NCI-H345 (cell line): ENCODE measurements at places on chromosomes 2 and 18.

DNA sequence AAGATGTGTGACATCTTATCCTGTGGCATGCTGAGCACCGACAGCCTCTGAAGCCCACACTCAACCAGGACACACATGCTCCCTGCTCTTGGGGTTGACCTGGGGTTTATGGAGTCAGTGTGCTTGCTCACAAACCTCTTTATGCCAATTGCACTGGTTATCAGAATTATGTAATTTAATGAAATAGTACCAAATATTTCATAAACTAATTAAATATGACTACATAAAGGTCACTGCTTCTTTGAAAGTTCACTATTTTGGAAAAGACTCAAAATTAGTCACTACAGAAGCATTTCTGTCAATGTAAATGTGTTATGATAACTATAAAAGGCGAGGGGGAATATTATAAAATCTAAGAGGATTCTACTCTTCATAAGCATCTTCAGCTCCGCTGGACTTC lies 76.7 kb downstream of the FHOD3 start:
- no peak for DNase-seq

GRCh38 chr18:11268741-11269233 lies 119.4 kb upstream of the PIEZO2 start:
- no peak for DNase-seq

DNA sequence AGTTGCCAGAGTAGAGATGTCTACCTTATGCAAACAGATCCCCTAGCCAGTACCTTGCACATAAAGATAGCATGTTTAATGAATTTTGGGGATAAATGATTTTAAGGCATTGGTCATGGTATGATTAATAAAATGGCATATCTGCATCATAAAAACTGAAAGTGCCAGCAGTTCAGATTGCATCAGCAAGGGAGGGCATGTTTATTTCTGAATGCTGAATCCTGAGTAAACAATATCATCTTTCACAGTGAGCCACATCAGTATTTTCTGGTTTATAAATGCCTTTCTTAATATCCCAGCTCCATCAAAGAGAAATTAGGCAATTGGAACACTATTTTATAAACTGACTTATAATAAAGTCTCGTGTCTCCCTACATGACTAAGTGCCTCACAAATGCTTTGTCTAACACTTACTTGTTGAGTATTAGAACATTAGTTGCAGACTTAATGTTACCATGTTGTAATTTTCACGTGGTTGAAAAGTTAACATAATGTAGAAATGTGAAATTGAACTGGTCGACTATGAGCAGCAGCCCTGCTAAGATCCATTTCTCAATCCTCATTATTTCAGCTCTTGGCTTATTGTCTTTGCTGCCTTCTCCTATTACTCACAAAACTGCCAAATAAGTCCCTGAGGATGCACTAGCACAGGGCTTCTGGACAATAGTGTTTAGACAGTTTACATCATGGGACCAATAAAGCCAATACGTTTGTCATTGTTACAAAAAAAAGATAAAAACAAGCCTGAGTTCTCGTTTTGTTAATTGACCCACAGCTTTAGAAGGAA lies 48.0 kb downstream of the LANCL1 start:
- no peak for DNase-seq

DNA sequence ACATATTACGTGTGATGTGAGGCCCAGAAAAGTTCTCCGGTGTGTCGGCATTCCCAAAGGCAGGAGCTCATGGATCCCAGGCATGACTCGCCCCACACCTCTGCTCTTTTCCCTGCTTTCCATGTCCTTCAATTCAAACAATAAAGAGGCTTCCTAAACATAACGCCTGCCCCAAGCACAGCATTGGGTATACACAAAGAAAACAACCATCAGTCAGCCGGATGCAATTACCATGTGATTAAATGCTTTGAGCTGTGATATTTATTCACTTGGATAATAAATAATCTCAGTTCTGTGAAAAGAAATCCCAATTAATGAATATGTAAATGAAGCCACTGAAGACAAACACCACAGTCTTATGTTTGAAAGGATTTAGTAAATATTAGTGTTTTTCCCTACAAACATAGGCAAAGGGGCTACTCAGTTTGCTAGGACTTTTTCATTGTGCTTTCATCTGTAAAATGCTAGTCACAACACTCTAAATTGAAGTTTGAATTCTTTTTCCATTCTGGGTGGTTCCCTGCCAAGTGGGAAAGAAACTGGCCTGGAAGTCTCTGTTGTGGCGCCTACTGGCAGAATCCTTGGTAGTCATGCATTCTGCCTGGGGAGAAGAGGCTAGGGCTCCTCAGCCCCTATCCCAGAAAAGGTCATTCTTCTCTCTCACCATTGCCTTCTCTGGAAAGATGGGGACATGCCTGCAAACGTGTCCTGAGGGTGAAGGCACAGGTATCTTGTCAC lies 144.7 kb downstream of the COL6A3 start:
- no peak for DNase-seq

DNA sequence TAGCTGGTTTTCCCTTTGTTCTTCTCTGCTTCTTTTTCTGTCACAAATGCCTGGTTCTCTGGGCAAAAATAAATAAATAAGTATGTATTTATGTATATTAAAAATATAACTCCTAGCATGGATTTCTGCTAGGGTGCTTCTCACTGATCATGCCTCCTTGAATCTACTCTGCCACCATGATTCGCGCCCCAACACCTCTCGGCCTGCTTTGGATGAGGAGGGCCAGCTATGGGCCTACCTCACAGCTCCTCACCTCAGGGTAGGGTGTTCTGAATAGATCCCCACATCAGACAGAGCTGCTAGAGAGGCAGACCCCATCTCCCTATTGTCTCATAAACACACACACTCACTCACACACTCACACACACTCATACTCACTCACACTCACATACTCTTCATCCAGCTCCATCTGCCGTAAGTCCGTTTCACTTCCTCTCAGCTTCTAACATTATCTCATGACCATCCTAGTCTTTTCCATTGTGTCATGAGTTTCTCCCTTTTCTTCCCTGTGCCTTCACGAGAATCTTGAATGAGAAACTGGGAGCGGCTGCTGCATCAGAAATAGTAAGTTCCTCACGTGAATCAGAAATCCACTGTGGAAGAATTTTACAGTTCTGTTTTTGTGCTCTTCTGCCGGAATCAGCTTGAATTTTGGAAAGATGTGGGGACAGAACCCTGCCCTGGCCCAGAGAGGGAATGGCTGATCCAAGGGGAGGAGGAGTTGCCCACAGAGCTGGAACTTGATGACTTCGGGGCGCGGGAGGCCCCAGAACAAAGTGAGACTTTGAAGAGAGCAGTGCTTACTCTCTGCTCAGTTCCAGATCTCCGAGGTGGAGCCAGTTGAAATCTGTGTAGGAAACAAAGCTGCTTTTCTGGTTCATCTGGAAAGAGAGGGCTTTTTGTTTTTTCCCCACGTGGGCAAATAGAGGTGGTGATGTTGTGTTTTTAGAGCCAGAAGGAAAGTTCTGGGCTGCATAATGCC lies 20.9 kb downstream of the ANXA4 start:
- no peak for DNase-seq

DNA sequence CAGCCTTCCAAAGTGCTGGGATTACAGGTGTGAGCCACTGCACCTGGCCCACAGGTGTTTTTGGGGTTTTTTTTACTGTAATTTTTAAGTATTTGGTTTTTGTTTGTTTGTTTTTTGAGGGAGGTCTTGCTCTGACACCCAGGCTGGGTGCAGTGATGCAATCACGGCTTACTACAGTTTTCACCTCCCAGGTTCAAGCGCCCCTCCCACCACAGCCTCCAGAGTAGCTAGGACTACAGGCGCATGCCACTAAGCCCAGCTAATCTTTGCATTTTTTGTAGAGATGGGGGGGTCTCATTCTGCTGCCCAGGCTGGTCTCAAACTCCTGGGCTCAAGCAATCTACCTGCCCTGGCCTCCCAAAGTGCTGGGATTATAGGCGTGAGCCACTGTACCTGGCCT lies 7.3 kb upstream of the SLC11A1 start:
- DNase-seq = no peak

GRCh38 chr18:67072791-67073190 lies 443.7 kb downstream of the DSEL start:
- peak; percentile 9 for DNase-seq

DNA sequence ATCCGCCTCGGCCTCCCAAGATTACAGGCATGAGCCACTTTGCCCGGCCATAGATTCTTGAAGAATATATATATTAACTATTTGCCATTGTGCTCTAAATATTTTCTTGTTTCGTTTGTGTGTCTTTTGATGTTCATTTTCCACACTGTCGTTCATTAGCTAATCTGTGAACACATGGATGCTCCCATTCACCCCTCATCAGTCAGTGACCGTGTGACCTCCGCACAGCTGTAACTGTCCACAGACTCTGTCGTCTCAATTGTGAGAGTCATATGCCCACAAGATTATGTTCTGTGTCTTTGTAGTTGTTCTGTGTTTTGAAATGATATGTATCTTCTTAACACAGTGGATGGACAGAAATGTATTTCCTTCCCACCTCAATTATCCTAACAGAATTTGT lies 29.6 kb downstream of the RAMP1 start:
- no peak for DNase-seq

GRCh38 chr2:168314236-168314635 lies 66.8 kb upstream of the STK39 start:
- no peak for DNase-seq

- no peak for DNase-seq
These were observed 283.3 kb upstream of the NETO1 start for GRCh38 chr18:73151086-73151485.

DNA sequence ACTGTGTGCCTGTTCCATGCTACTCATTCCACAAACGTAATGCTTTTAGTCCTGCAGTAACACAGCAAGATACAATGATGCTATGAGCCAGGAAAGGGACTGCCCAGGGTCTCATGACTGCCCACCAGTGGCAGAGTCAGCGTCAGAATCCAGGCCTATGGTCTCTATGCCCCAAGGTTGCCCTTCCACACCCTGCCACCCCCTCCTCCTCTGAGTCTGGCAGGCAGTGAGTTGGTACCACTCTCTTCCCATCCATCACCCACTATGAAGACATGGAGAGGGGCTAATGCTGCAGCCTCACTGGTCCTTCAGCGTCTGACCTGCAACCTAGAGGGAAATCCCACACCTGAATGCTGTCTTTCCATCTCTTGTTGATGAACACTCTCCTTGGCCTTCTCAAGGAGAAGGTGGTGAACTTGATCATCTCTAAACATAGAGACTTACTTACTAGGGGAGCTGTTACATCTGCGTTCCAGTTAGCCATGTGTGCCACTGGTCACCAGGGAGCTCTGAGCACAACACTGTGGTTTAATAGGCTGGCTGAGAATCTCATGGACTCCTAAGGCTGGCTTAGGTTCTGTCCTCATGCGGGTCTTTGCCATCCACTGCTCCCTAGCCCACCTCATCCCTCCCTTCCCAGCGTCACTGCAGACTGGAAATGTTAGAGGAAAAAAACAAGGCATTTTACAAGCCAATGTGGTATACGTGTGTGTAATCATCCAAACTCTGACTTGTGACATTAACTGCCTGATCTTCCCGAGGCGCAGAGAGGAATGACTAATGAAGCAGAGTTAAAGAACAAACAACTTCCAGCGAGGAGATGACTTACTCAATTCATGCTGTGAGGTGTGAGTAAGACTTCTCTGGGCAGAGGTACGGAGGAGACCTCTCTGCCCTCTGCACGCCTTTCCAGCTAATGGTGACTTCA lies 28.8 kb downstream of the STEAP3 start:
- DNase-seq = no peak

- no peak for DNase-seq
These were observed 121.2 kb upstream of the SLC35G4 start for GRCh38 chr18:11488175-11488574.

- no peak for DNase-seq
These were observed 2.2 kb upstream of the POLR2D start for GRCh38 chr2:127860130-127860529.

- DNase-seq = no peak
These were observed 60.0 kb downstream of the NXPH2 start for GRCh38 chr2:138720035-138720838.
